ENCODE measurements at places on chromosomes 1 and 21.

DNA sequence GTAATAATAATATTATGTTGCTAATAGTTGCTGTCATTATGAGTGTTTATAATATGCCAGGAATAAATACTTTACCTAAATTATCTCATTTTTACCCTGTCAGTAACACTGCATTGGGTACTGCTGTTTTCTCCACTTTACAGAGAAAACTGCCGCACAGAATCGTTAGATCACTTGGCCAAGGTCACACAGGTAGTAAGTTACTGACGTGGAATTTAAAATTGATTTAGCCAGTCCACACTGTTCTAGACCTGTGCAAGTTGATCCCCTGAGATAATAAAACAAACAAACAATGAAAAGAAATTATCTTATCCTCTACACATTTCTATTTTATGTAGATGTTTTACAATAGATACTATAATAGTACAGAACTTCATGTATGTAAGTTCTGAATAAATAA, 174.1 kb downstream of the ROR1 start:
- DNase-seq = no peak

GRCh38 chr1:200535605-200536004, 84.9 kb downstream of the KIF14 start:
- no peak for DNase-seq

DNA sequence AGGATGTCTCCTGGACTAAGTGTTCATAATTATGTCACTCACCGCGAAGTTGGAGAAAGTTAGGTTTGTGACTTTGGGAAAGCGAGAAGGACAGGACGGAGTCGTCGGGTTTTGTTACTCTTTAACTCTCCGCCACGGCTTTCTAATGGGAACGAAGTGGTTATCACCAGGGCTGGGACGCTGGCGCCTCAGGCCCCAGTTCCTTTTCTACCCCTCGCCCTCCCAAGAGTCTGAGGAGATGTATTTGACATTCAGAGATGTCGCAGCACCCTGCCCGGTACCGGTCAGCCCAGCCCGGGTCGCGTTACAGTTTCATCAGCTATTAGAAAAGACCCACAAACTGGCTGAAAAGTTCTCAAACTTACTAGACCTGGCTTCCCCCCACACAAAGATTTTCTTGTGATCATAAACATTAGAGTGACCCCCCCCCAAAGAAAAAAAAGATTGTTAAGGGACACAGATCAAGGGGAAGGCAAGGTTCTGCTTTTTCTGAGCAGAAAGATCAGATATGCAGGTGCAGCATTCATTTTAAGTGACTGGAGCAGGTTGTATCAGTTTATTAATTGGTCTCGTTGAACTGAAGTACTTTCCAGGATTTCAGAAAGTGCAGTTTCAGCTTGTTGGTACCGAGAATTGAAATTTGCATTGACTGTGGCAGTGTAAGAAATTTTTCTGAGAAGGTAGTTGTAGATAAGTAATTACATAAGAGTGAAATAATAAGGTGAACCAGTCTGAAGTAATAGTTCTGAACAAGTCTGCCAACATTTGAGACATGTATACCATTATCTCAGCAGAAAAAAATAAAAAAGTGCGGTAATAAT, 859 bp upstream of the ZBTB18 start:
- no peak for DNase-seq

DNA sequence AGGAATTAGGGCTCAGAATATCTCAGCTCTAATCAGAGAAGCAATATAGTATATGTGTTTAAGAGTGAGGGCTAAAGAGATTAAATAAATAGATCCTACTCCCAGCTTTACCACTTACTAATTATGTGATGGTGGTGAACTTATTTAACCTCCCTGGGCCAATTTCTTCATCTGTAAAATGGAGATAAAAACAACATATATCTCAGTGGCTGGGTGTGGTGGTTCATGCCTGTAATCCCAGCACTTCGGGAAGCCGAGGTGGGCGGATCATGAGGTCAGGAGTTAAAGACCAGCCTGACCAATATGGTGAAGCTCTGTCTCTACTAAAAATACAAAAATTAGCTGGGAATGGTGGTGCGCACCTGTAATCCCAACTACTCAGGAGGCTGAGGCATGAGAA, 135.2 kb downstream of the SLC44A5 start:
- no peak for DNase-seq

- no peak for DNase-seq
Measured at GRCh38 chr21:33828577-33828976, 87.0 kb downstream of the ATP5PO start.

DNA sequence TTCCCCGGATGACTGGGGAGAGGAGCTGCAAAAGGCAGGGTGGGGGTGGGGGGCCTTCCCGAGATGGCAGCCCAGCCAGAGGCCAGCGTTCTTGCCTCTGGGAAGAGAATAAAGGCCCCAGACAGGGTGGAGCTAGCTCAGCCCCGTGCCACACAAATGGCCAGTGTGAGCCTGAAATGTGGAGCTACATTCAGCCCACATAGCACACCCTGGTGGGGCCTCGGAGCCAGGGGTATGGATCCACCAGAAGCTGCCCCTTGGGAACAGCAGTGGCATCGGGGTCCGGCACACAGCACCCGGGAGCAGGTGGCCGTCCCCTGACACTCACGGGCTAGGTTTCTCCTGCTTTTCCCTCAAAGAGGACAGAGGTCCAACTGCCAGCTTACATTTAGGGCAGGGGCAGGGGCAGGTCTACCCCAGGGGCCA, 93.9 kb downstream of the PDE9A start:
- no peak for DNase-seq

- DNase-seq = no peak
Measured at GRCh38 chr1:47515164-47515789, 77.4 kb downstream of the FOXD2 start.

GRCh38 chr1:3903141-3904005, 3.3 kb upstream of the C1orf174 start:
- DNase-seq = no peak

DNA sequence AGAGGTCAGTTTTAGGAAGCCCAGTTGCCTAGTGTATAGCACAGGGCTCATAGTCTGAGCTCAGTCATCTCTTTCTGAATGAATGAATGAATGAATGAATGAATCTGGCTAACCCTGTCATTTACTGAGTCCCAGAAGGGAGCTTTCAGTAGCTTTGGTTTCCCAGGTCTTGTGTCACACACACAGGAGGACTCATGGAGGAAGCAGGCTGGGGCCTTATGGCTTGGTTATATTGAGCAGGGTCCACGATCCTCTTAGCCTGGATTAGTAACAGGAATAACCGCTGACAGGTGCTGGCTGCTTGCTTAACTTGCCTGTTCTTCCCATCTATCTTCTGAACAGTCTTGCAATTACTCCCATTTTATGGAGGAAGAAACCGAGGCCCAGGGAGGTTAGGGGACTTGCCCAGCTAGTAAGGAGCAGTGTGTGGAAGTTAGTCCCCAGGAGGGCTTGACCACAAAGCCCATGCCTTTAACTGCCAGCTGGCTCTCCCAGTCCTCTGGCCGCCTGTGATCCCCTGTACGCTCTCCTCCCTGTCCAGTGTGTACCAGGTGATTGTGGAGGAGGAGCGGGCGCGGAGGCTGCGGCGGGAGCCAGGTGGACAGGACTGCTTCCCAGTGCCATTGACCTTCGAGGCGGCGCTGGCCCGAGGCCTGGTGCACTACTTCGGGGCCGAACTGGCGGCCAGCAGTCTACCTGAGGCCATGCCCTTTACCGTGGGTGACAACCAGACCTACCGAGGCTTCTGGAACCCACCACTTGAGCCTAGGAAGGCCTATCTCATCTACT, 46.0 kb downstream of the PTPRU start:
- DNase-seq = no peak

DNA sequence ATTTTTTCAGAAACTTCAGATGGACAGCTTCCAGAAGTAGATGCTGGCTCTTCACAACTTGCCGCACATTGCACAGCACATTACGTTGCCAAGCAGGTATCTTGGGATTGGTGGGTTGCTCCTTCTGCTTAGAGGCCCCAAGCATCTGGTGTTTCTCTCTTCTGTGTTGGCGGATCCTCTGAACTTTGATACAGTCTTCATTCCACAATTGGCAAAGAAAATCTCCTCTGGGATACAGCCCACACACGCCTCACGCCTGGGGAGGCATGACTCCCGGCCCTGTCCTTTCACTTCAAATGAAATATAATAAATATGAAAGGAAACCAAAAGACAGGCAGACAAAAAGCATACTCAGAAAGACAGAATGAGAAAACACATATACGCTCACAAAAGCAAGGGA, 72.3 kb upstream of the PPP2R5A start:
- no peak for DNase-seq

- DNase-seq = no peak
Measured at GRCh38 chr21:38948377-38949069, 142.8 kb downstream of the ETS2 start.

GRCh38 chr1:155198547-155198906, 9.2 kb downstream of the THBS3 start:
- DNase-seq = no peak

- DNase-seq = no peak
Measured at GRCh38 chr1:88961647-88962275, 30.7 kb downstream of the KYAT3 start.

DNA sequence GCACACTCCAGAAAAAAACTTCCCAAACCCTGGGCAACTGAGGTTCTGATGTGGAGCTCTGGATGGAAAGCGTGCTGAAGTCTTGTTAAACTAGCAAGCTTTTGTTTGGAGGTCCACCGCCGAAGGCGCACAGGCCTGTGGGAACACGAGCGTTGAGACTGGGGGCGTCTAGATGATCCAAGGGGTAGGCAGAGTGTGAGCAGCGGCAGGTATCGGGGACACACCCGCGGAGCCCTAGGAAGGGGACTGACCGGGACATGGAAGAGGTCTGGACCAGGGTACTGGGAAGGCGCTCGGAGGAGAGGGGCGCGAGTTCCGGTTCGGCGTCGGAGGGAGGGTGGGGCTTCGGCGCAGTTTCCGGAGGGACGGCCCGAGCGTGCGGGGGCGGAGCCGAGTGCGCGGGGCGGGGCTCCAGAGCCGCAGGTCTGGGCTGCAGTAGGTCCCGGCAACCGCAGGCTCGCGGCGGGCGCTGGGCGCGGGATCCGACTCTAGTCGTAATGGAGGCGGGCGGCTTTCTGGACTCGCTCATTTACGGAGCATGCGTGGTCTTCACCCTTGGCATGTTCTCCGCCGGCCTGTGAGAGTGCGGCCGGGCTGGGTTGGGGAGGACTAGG, at the start of gene SLC50A1:
Gene SLC50A1 (plus strand): TSS at position 438 of the 614 bp plus-strand sequence. CDS start 60 bp downstream, at position 498.
- peak; percentile 94 for DNase-seq

DNA sequence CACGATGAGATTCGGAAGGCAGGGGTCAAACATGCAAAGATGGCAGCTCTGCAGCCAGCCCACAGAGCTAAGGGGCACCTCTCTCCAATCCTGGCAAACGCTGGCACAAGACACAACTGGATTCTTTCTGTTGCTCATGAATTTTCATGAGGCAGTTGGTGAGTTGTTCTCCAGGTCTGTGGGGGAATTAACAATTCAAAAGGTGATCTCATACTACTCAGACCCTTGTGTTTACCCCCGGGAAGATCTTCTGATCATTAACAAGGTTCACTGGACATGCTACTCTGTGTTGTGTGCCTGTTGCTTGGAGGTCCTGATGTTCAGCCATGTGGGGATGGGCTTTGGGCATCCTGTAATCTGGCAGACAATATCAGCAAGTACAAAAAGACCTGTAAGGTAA, 128.9 kb downstream of the HHAT start:
- DNase-seq = no peak

GRCh38 chr1:159663552-159663951, 50.8 kb downstream of the CRP start:
- no peak for DNase-seq

GRCh38 chr1:74812180-74812541, 79.2 kb downstream of the TYW3 start:
- no peak for DNase-seq

DNA sequence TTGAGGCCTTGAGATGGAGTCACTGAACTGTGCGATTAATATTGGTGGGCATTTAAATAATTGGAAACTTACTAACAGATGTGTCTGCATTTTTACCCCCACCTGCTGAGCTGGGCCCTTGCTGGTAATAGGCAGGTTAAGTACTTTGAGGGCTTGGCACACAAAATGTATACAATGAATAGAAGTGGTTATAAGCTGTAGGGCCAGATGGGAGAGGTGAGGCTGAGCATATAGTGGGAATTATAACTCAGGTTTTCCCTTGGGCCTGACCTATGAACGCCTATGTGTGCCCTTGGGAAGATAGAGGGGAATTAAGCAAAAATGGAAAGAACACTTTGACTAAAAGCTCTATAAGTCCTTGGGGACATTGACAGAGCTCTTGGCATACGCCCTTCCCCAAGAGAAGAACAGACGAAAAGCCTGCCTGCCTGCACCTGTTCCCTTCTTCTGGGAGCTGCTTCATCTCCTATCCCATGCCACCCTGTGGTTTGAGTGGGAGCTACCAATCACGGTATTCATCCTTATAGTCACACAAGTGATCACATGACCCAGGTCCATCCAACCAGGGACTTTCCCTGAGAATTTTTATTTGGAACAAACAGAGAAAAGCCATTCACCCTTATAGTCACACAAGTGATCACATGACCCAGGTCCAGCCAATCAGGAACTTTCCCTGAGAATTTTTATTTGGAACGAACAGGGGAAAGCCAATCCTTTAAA, 260.7 kb upstream of the CSF3R start:
- no peak for DNase-seq

GRCh38 chr1:38061290-38061689, 14.7 kb upstream of the POU3F1 start:
- no peak for DNase-seq

DNA sequence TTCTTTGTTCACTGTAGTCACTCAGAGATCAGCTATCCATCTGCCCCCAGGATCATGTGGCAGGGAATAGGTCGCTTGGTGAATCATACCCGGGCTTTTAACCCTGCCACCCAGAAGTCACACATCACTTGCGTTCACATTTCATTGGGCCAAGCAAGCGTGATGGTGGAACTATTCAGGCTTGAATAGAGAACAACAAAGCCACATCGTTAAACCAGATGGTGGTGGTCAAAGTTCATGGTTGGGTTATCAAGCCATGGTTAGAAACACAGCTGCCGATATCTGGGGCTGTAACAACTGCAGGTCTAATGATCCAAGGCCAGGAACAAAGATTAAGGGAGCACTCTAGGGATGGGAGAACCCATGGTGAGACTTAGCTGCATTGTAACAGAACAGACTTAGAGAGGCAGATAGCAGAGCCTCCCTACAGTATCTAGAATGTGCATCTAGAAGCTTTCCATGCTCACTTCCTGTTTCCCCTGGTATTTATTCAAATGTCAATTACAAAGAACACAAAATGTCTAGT, 40.0 kb upstream of the PTPRC start:
- DNase-seq = no peak

DNA sequence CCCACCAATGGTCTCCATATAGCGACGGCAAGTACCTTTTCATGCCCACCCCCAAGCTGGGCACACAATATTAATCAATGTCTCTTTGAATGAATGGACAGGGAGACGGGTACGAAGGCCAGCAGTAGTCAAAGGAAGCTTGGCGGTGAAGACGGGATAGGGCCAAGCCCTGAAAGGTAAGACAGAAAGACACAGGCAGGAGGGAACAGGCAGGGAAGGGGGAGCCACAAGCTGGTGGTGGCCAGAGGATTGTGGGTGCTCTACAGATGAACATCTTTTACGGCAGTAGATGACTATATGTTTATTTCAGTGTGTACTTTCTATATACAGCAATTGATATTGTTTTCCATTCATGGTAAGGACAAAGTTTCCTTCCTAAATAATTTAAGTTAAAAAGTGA, 16.3 kb downstream of the CAPZB start:
- DNase-seq = no peak
